ENCODE measurements at places on chromosomes 3 and 15. TPM values are rescaled to one million over a fixed set of nuclear protein-coding genes. Genes with fewer than 3 reads are reported as not detected.

GRCh38 chr15:56460071-56460470, 4.9 kb downstream of the MNS1 start:
- no peaks in the 10 kb centered on the region for H3K36me3 ChIP-seq
- H3K27me3 ChIP-seq = peaks cover 13% of the 10 kb centered on the region
- DNase-seq = no peak
- no peak overlapping the region for H3K4me3 ChIP-seq

GRCh38 chr3:123876858-123877257, 7.3 kb downstream of the MYLK start:
- DNase-seq = no peak
- H3K4me3 ChIP-seq = no peak overlapping the region
- H3K36me3 ChIP-seq = peaks cover 9% of the 10 kb centered on the region
- H3K27me3 ChIP-seq = no peaks in the 10 kb centered on the region

DNA sequence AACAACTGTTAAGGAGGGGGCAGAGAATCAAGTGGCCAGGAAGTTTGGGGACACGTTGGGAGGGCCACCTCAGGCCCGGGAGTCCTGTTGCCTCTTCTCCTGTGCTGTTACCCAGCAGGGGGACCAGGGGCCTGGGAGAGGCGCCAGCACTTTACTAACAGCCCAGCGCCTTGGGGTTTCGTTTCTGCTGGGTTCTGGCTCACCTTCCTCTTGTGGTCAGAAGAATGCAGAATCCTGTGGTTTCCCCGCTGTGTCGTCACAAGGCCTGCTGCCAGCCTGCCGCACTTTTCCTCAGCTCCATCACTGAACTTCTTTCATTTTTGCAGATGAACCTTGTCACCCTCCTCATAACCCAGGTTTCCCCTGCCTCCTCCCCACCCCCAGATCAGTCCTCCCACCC, 67.7 kb downstream of the SLC30A4 start:
- H3K27me3 ChIP-seq = peaks cover 16% of the 10 kb centered on the region
- H3K4me3 ChIP-seq = no peak overlapping the region
- H3K4me1 ChIP-seq = peaks cover 2% of the 10 kb centered on the region
- no peaks in the 10 kb centered on the region for H3K36me3 ChIP-seq
- no peak overlapping the region for H3K27ac ChIP-seq

- H3K4me1 ChIP-seq = peaks cover 14% of the 10 kb centered on the region
- H3K27me3 ChIP-seq = no peaks in the 10 kb centered on the region
- H3K27ac ChIP-seq = no peak overlapping the region
Measured at GRCh38 chr3:14175383-14176037, 2.9 kb downstream of the XPC start.

MFGE8 gene
- 124 TPM for total RNA-seq

- no peak overlapping the region for H3K4me3 ChIP-seq
- no peaks in the 10 kb centered on the region for H3K27me3 ChIP-seq
- H3K36me3 ChIP-seq = no peaks in the 10 kb centered on the region
- no peak for DNase-seq
- no peak overlapping the region for H3K27ac ChIP-seq
Measured at GRCh38 chr3:1269808-1270207, 177.0 kb downstream of the CNTN6 start.

DNA sequence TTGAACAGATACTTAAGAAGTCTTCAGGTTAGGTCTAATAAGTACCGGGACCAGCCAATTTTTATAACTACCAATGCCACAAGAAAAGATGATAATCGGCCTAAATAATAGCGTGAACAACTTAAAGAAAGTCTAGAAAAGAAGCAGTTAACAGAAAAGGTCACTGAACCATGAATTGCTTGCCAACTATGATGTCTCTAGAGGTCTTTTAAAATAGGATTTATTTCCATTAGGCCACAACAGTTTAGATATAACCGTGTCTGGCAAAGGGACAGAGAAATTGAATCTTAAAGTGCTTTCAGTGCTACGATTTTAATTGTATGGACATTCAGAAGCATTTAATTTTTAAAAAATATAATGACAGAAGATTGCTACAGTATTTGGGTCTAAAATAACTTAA, 1070.4 kb downstream of the ROBO1 start:
- H3K27me3 ChIP-seq = no peaks in the 10 kb centered on the region
- peaks cover 12% of the 10 kb centered on the region for H3K4me1 ChIP-seq
- H3K36me3 ChIP-seq = no peaks in the 10 kb centered on the region
- no peak for DNase-seq
- no peak overlapping the region for H3K27ac ChIP-seq
- H3K4me3 ChIP-seq = no peak overlapping the region

EHHADH gene
- 3.7 TPM for total RNA-seq

SYNPR gene
- total RNA-seq = 0.59 TPM

- DNase-seq = peak; percentile 78
- H3K4me3 ChIP-seq = no peak overlapping the region
- no peaks in the 10 kb centered on the region for H3K4me1 ChIP-seq
- no peaks in the 10 kb centered on the region for H3K27me3 ChIP-seq
- no peaks in the 10 kb centered on the region for H3K36me3 ChIP-seq
Measured at GRCh38 chr15:59501597-59501996, 63.6 kb downstream of the FAM81A start.

CEP152 gene
- total RNA-seq = 23.5 TPM

TEX264 gene
- total RNA-seq = 0.54 TPM

DNA sequence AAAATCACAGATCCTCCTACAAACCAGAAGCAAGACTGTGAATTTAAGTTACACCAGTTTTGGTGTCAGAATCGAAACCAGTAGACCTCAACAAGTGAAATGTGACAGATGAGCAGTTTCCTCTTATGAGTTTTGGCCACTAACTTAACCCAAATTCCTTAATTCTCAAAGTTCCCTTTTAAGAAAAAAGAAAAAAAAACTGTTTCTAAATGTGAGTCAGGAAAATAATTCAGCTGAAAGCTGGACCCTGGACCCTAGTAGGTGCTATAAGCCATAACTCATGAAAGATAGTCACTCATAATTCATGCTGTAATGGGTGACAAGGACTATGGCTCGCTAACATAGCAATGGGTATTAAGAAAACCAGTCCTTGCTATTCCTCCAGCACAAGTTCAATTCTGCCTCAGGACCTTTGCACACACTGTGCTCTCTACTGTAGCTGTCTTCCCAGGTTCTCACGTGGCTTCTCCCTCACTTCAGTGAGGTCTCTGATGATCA, 9.0 kb upstream of the THRB start:
- no peak overlapping the region for H3K27ac ChIP-seq
- no peaks in the 10 kb centered on the region for H3K36me3 ChIP-seq
- H3K4me3 ChIP-seq = no peak overlapping the region
- DNase-seq = no peak
- H3K27me3 ChIP-seq = no peaks in the 10 kb centered on the region

KLHL6 gene
- total RNA-seq = 0.09 TPM

Measured in neural progenitor cell (in vitro differentiated cells).